ENCODE measurements at places on chromosomes 13 and 19.
A peak's percentile ranks its signal among the peaks of the same experiment; 100 is the strongest.

- no peak for DNase-seq
Observed at GRCh38 chr19:17035842-17036424, 9.3 kb upstream of the CPAMD8 start.

DNA sequence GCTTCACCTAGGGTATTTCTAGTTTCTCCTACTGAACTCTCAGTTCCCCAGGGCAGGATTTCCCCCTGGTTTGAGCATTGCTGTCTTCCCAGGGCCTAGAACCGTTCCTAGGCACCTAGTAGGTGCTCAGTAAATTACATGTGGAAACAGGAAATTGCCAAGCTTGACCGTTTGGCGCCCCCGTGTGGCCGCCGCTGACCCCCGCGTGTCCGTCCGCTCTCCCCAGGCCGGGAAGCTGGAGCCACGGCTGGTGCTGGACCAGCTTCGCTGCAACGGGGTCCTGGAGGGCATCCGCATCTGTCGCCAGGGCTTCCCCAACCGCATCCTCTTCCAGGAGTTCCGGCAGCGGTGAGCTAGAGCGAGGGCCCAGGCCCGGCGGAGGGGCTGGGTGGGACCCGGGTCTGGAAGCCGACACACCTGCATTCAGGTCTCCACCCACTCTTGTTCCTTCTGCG lies 55.5 kb downstream of the MYH14 start:
- DNase-seq, result no peak

DNA sequence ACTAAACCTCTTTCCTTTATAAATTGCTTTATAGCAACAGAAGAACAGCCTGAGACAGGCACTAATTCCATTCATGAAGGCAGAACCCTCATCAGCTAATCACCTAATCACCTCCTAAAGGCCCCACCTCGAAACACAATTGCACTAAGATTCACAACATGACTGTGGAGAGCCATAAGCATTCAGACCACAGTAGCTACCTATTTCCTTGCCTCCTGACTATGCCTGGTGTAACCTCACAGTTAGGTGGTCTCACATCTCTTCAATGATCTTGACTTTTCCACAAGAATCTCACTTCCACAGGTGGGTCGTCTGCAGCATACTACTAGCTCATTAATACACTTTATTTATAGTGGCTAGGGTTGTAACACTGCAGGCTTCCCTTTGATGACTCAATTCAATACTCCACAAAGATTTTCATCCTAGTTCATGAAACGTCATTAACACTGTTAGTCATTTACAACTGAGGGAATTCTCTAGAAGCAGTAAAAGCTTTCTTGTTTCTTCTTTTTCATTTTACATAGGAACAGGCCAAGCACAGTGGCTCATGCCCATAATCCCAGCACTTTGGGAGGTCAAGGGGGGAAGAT lies 27.1 kb downstream of the STK24 start:
- DNase-seq, result peak; percentile 59

DNA sequence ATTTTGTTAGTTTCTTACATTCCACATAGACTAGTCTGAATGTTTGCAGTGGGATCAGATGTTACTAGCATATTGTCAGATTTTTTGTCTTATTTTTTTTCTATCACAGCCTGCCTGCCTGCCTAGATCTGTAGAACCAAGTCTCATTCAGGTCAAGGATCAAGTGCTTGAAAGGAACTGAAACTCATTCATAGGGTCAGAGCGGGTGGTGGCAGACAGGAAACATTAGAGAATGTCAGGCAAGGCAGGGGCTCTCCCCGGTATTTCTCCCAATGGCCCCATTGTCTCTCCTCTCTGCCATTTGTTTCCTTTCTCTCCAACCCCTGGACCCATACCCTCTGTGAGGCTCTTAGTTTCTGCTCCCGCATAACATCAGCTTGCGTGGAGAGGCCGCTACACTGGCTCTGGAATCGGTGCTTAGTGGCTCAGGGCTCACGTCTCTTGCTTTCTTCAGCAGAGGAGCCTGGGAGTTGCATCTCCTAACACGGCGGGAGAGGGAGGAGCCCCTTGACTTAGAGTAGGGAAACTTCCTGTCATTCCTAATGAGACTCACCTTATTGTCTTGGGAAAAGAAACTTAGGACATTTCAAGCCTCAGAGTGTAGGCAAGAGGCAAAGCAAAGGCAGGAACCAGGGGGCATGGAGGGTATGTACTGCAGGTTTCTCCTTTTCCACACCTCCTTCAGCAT lies 35.6 kb upstream of the SPATA13 start:
- DNase-seq, result no peak

DNA sequence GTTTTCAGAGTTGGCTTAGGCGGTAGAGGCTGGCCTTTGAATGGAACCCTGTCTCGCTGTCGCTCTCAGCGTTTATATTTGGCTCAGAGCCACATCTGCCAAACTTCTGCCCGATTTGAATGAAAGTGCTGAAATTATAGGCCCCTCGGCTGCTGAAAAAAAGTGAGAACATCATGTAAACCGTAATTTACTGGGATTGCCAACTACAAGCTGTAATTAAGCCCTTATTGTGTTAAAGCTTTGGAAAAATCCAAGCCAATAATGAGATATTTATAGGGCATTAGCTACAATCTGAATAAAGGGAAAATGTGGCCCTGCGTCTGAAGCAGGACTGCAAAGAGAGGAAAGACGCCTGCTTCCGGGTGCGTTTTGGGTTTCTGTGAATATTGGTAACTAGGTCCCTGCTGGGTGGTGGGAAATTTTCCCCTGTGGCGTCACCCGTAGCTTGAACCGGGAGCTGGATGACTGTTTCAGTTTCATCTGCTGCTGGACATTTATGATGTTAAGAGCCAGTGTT lies 9.9 kb downstream of the DNM2 start:
- DNase-seq, result no peak

DNA sequence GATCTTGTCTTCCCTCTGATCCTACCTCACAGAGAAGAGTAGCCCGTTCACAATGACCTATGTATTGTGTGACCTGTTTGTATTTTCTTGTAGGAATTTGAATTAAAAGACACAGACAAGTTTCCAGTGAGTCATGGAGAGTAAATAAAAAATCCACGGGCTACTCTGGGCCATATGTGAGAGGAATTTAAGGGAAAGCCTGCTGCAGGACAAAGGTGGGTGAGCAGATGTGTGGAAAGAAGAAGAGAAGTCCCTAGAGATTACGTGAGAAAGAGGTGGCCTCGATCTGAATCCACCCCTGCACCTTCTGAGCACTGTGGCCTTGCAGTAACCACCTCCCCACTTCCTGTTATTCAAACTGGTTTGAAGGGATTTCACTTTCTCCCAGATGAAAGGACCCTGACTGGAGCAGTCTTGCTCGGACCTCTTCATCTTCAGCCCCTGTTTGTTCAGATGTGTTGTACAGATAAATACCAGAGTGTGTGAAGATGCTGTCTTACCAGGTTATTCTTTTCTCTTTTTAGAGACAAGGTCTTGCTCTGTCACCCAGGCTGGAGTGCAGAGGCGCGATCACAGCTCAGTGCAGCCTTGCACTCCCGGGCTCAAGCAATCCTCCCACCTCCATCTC lies 205.4 kb downstream of the PDS5B start:
- no peak for DNase-seq

GRCh38 chr13:36358175-36358718 lies 12.1 kb upstream of the SPART start:
- no peak for DNase-seq

DNA sequence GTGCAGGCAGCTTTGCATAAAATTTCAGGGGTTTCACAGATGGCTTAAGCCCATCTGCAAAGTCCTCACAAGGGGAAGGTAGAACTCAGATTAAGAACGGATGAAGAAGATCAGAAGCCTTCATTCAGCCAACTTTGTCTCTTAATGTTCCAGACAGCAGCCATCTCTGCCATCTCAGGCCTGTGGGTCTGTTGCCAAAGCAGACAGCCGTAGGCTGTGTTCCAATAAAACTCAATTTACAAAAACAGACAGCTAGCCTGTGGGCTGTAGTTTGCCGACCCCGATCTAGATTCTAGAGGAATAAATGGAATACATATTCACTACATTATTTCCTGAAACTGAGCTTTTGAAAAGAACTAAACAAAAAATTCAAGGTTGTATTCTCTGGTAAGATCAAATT lies 3.8 kb downstream of the DCUN1D2 start:
- DNase-seq, result no peak

DNA sequence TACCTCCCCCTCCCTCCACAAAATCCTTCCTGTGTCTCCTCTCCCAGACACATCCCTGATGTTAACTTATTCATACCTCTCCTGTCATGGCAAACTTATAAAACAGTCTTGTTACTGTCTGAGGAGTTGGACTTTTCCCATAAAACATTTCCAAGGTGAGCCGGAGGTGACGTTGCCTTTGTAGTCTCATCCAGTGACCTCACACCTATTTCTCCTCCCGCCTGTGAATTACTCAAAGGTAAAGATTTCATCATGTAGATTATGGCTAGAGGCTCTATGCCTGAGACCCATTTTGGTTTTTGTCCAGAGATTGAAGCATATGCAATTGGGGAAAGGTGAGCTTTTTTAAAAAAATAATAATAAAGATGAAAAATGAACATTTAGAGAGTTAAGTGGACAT lies 529.0 kb downstream of the MYO16 start:
- no peak for DNase-seq

DNA sequence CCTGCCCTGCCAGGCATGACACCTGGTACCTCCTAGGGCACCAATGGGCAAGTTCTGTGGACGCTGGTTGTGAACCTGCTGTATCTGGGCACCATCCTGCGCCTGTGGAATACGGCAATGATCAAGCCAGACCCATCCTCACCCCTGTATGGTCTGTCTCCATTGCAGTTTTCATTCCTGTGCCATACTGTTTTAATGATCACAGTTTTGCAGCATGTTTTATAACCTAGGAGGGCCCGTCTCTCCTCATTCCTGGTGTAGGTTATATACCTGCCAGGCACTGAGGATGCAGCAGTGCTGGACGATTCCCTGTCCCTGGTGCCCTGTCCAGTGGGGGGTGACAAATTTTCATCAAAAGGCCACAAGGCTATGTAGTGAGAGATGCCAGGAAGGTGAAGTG lies 5.6 kb downstream of the TBC1D17 start:
- no peak for DNase-seq

- DNase-seq, result no peak
Observed at GRCh38 chr19:14337510-14337909, 43.7 kb upstream of the ADGRE5 start.

DNA sequence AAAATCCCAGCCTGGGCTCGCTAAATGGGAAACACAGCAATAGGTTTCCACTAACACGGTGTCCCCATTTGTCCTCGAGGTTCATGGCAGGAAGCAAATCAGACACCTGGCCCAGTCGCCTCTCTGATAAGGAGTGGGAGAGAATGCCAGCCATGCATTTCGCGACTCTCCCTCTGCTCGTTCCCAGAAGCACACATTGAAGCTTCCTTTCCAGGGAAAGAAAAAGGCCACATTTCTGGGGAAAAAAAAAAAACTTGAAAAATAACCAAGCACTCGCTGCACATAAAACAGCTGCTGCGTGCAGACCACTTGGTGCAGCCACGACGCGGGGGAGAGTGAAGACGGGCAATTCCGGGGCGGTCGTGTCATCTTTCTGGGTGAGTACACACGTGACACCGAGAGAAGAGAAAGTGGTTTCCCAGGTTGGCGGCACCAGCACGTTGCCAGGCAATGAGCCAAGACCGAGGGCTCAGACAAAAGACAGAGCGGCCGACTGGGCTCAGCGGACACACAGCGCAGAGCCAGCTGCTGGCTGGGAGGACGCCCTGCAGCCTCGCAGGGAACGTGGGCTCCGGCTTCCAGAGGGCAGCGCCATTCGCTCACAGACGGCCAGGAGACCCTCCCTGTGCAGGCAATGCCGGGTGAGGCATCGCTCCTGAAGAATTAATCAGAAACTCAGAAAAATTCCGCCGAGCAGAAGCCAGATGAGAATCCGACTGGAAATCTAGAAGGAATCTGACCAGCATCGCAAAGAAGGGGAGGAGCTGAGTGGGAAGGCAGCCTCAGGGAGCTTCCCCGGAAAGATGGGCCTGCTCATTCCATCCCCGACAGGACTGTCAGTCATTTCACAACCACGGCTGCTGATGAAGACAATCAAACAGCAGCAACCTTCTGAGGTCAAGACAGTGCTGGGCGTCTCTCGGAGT lies 83.2 kb upstream of the IRS2 start:
- DNase-seq, result peak; percentile 55

Data from astrocyte (in vitro differentiated cells and primary cell).